ENCODE measurements at places on chromosomes 12 and 14. TPM values are rescaled to one million over a fixed set of nuclear protein-coding genes. Genes with fewer than 3 reads are reported as not detected.

KRT2 gene
- not detected for total RNA-seq

LRTM2 gene
- not detected for total RNA-seq

GLI1 gene
- total RNA-seq = 0.14 TPM

SLC22A17 gene
- 4.9 TPM for total RNA-seq

ZNF605 gene
- total RNA-seq = 17.2 TPM

COL2A1 gene
- 0.07 TPM for total RNA-seq

GALNT6 gene
- 6.5 TPM for total RNA-seq

SIX6 gene
- total RNA-seq = not detected

TAS2R31 gene
- total RNA-seq = 5.6 TPM

KRT3 gene
- not detected for total RNA-seq

DNAJC22 gene
- total RNA-seq = not detected

PGF gene
- total RNA-seq = 45.8 TPM

All from nasal cavity respiratory epithelium epithelial cell of viscerocranial mucosa (primary cell).